CD8-positive, alpha-beta T cell (primary cell): ENCODE measurements at places on chromosomes 1 and 21. TPM values are rescaled to one million over a fixed set of nuclear protein-coding genes. Genes with fewer than 3 reads are reported as not detected.

GUK1 gene
- total RNA-seq = 551 TPM

NFASC gene
- total RNA-seq = not detected

MYBPHL gene
- total RNA-seq = not detected

TAS1R1 gene
- total RNA-seq = not detected

JTB gene
- total RNA-seq = 91.1 TPM

AGRN gene
- total RNA-seq = 14.0 TPM

TNFRSF9 gene
- 3.8 TPM for total RNA-seq
